ENCODE measurements at places on chromosomes 1 and 21.

DNA sequence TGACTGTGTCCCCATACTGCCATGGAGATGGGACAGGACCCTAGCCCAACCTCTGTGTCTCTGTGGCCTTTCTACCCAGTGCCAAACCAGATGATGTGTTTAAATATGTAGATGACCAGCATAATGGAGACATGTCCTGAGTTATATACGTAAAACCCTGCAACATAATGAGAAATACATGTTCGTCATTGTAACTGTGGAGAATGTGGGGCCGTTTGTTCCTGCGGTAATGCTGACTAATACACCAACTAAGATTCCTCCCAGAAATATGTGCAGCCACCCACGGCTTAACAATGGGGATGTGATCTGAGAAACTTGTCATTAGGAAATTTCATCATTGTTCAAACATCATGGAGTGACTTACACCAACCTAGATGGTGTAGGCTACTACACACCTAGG is 71.7 kb upstream of the SIM2 start:
- peak; percentile 77 for ATAC-seq

- no peak for ATAC-seq
Observed at GRCh38 chr1:215397106-215397505, 170.0 kb upstream of the KCTD3 start.

GRCh38 chr1:222521299-222522104 is 26.4 kb downstream of the HHIPL2 start:
- ATAC-seq = no peak

DNA sequence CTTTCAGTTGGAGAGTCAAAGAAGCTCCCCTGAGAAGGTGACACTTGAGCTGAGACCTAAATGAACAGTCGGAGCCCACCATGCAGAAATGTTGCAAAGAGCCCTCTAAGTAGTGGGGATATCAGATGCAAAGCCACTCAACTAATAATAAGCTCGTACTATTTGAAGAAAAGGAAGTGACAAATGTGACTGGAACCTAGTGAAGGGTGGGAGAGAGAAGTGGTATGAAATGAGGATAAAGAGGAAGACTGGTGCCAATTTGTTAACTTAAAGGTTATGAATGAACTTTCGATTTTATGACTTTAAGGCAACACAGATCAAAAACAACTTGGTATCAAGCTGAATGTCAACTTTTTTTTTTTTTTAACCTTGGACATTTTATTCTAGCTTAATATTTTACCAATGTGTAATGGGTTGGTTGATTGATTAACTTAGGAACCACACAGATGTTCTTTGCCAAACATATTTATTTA is 14.7 kb downstream of the LYPLAL1 start:
- ATAC-seq = peak; percentile 13

DNA sequence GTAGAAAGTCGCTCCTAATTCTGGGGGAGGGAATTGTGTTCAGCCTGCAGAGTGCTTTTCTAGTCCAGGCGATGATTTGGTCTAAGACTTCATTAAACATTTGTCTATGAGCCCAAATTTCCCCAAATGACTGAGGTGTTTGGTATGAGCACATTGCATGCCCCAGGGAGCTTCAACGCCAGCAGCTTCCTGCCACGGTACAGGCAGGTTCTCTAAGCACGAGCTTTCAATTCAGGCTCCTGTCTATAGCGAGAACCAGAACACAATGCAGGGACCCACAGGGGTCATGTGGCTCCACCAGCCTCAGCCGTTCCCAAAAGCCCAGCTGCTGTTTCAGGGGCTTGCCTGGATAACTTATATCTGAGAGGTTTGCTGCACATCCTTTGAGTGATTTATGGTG is 34.1 kb upstream of the H6PD start:
- no peak for ATAC-seq

DNA sequence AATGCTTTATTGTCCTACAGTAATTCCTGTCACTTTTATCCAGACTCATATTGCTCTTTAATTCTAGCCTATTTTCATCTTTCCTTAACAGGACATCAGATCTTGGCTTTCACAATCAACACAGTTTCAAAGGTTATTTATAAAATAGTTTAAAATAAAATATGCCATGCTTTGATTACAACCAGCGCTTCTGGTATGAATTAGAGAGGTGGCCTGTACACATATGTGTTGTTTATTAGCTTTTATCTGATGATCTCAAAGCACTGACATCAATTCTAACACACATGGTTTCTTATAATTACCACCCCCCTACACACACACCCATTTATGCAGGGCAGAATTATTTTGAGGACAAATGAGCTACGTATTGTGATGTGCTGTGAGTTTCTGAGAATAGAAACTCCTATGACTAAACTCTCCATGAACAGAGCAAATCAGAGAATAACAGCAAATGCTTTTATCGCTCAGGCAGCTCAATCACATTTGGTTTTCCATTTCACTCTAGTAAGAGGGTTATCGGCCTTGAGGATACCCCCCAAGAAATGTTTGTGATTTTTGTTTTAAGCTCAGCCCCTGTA is 18.0 kb downstream of the CD247 start:
- peak; percentile 70 for ATAC-seq

GRCh38 chr1:173206816-173207568 is at the start of gene TNFSF4:
Gene TNFSF4 (minus strand): TSS chr1:173207331. CDS start chr1:173207176, 155 bp downstream.
- ATAC-seq = peak; percentile 72

DNA sequence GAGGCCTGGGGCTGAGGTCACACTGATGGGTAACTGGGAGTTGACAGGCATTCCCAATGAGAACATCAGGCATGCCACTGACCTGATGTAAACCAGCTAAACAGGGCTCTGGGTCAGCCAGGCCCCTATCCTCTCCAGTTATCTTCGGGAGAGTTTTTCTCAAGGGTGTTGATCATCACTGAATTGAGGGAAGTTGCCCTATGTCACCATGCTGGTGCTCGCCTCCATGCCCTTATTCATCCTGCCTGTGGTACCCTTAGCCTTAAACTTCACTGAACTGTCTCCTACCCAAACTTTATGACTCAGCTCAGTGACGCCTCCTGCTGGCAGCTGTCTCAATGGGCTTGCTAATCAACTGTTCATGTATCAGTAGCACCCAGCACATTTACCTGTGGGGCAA is 80.7 kb upstream of the TNR start:
- no peak for ATAC-seq

GRCh38 chr1:64530969-64531692 is 61.2 kb downstream of the CACHD1 start:
- no peak for ATAC-seq

DNA sequence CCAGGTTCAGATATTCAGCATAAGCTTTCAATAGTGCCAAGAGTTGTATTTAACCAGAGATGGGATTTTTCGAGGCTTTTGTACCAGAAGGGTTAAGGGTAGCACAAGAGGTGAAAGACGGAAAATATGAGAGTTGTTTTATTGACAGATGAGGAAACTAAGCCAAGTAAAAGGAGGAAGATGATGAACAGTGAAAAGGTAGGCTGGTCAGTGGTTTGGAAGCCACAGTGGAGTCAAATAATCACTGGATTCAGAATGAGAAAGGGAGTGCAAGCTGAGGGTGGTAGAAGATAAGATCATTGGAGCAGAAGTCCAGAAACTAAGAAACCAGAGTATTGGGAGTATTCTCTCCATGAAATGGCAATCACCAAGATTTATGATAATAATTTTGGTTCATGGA is 45.7 kb downstream of the ANGPTL1 start:
- peak; percentile 56 for ATAC-seq

DNA sequence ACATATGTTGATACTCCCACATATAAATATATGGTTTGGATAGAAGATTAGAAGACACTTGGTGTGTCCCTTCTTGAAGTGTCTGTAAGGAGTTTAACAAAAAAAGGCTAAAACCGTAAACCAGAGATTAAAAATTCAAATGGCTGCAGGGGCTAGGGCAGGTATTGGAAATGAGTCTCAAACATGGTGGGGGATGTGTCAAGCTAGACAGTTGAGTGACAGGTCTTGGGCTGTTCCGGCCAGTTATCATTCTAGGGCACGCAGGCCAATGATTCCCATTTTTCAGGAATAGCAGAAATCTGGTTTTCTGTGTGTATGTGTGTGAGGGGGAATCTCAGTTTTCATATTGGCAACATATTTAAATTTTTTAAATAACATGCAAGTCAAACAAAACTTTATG is 77.2 kb downstream of the AK4 start:
- ATAC-seq = no peak

DNA sequence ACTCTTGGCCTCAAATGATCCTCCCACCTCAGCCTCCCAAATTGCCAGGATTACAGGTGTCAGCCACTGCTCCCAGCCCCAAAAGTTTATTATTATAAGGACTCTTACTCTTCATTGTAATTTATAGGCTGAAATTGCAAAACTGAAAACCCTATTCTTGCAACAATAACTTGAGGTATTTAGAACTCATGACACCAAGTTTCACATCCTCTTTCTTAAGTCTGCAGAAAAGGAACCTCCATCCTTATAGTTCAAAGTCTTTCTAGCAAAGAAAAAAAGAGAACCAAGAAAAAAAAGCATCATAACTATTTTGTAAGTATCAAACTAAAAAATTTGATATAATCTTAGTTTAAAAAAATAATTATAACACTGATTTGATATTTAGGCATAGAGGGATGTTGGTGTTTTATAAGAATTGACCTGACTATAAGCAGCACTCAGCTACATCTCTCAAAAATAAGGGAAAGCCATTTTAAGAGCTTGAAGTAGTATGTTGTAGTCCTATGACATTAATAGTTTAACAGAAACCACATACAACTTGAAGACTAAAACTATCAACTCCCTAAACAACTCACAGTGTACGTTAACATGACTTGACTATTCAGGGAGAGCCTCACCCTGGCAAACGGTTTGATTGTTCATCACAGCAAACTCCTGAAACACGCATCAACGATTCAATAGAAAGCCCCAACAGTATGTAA is 122.4 kb downstream of the AKT3 start:
- ATAC-seq = no peak

DNA sequence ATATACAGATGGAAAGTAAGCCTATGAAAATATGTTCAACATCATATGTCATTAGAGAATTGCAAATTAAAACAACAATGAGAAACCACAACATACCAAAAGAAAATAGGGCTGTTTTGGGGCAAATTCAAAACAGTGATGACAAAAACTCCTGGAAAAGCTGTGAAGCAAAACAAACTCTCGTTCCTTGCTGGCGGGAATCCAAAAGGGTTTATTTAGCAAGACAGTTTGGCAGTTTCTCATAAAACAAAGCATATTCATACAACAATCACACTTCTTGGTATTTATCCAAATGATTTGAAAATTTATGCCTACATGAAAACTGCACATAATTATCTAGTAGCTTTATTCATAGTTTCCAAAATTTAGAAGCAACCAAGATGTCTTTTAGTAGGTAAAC is 44.4 kb downstream of the COL11A1 start:
- no peak for ATAC-seq

- no peak for ATAC-seq
Observed at GRCh38 chr21:15761507-15762100, 31.8 kb downstream of the USP25 start.

DNA sequence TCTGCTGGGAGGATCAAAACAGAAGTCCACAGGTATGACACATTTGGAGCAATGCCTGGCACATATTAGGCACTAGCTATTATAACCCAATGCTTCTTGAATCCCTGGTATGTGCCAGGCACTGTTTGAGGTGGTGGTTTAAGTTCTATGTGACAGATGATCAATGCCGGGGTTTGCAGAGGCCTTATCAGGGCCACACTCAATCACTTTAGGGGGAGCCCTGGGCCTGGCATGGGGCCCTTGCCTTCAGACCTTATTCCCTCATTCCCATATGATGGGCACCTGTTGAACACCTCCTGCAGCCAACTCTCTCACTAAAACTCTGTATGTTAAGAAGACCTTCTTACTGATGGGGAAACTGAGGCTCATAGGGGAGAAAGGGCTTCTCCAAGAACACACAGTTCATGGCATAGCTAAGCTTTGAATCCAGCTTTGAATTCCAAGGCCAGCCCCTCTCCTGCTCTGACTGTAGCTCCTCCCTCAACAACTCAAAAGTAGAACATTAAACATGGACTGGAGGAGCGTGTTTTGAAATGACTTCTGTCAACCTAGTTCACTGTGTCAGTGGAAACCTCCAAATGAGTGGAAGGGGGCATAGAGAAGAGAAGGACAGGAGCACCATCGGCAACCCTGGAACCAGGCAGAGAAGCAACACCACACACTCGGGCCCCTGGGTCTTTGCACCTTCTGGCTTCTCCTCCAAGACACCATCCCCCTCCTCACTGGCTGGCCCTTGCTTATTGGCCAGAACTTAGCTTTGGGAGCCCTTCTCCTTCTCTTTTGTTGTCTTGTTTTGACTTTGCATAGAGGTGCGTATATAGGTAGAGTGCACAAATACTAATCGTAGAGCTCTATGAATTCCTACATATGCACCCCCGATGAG is 6.6 kb upstream of the IFFO2 start:
- ATAC-seq = no peak

DNA sequence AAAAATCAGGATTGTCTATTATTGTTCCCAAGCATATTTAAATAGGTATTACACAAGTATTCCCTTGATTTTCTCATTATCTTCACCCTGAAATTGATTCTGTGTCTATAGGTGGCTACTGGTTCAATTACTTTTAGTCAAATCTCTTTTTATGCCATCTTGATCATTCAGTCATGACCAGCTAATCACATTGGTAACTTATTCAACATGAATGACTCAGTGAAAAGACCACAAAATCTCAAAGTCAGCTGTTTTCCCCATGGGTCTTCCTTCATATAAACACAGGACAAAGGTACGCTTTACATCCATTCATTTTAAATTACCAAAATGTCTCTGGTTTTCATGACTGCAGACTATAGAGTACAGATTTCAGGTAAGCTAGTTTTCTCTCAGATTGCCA is 23.7 kb upstream of the NRIP1 start:
- ATAC-seq = no peak

DNA sequence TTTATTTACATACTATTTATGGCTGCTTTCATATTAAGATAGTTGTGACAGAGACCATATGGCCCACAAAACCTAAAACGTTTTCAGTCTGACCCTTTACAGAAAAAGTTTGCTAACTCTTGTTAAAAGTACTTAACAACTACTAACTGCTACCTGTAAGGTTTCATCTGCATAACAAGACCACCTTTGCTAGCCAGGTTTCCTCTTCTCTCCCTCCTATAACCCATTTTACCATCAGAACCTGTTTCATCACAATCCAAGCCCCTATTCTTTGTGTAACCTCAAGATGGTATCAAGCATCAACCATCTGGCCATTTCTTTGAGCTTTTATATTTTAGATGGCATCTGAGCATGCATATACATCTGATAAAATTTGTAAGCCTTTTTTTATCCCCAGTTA is 305.4 kb downstream of the HHIPL2 start:
- no peak for ATAC-seq

DNA sequence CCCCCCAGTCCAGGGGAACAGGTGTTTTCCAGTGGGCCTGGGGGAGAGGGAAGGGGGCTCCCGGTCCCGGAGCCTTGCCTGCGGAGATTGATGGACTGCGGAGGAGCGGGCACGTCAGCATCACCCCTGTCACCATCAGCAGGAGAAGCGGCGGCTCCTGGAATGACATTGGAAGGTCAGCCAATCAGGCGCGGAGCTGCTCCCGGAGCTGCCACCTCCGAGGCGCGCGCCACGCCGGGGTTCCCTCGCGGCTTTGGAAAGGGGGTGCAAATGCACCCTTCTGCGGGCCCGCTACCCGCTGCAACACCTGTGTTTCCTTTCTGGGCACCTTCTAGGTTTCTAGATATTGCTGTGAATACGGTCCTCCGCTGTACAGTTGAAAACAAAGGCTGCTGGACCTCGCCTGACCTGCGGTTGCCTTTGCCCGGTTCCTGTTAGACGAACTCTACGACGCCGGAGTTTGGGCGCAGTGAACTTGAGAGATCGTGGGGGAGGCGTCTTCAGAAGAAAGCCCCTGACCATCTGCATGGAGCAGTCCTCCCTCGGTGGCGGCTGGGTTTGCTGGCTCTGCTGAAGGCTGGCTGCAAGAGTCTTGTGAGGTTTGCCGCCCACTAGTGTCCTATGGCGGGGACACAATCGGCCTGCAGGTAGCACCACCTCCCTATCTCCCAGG is 5.3 kb downstream of the DSCAM start:
- ATAC-seq = no peak
